Endothelial cell of coronary artery (primary cell): ENCODE measurements at places on chromosomes 1 and 21. TPM values are rescaled to one million over a fixed set of nuclear protein-coding genes. Genes with fewer than 3 reads are reported as not detected.

Gene ADGRL2
- 60.6 and 63.3 TPM in 2 replicates for total RNA-seq

Gene KRTAP12-2
- total RNA-seq, result not detected in 2 replicates

Gene CACNA1E
- total RNA-seq, result not detected in 2 replicates

Gene PBX1
- total RNA-seq, result 1.8 and 6.5 TPM in 2 replicates

Gene FBLIM1
- 230 and 319 TPM in 2 replicates for total RNA-seq

Gene SLC2A5
- total RNA-seq, result under 0.01 TPM in 2 replicates
